Ascending aorta (tissue), 2 donors: ENCODE measurements at places on chromosomes 16 and 17. TPM values are rescaled to one million over a fixed set of nuclear protein-coding genes. Genes with fewer than 3 reads are reported as not detected.

GRCh38 chr17:77375917-77376651 is 235.3 kb downstream of the SEC14L1 start:
- H3K27ac ChIP-seq, result peak overlapping the region; percentile 92
- no peaks in the 10 kb centered on the region for H3K27me3 ChIP-seq
- H3K36me3 ChIP-seq, result no peaks in the 10 kb centered on the region
- peaks cover 59% of the 10 kb centered on the region for H3K4me1 ChIP-seq
- H3K4me3 ChIP-seq, result peak overlapping the region; percentile 80
- no peak for DNase-seq

DNA sequence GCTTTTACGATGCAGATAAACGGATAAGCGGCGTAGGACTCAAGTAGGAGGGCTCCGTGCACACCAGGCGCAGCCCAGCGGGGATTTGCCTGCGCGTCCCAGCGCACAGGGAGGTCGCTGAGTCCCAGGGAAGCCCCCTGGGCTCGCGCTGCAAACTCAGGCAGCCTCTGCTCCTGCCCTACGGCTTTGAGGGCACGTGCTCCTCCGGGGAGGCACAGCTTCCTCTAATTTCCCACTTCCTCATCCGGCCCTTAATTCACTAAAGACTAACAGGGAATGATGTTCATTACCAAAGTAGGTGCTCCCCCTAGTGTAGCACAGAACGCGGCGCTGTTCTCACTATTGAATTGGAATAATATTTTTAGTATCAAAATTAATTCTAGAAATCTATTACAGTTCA is 825.4 kb downstream of the KCNJ18 start:
- no peaks in the 10 kb centered on the region for H3K27me3 ChIP-seq
- H3K4me3 ChIP-seq, result no peak overlapping the region
- H3K4me1 ChIP-seq, result no peaks in the 10 kb centered on the region
- H3K27ac ChIP-seq, result no peak overlapping the region
- DNase-seq, result no peak
- no peaks in the 10 kb centered on the region for H3K36me3 ChIP-seq

DNA sequence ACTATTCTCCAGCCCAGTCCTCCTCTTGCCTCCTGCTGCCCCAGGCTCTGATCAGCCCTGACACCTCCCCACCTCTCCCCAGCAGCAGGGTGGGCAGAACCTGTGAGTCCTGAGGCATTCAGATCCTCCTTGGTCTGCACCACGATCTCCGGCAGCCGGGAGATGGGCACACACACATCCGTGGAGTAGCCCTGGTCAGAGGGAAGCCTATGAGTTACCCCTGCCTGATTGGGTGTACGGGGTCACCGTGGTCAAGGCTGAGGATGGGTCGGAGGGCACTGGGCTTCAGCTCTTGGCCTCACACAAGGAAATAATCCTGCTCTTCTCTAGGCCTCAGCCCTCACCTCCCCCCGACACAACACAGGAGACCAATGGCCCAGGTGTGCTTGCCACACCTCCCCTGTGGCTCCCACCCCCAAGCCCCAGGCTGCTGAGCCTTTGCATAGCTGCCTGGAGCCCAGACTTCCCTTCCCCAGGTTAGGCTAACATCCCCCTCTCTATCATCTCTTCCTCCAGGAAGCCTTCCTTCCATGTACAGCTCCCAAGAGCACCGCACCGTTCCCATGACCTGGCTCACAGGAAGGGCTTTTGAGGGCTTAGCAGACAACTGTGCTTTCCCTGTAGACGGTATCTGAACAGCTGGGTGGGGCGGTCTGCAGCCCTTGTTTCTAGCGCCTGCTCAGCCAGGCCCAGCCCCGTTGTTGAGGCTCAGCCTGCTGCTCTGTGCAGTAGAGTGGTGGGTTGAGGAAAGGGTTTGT is 3.7 kb downstream of the LDHD start:
- no peaks in the 10 kb centered on the region for H3K36me3 ChIP-seq
- no peaks in the 10 kb centered on the region for H3K27me3 ChIP-seq
- no peak overlapping the region for H3K4me3 ChIP-seq
- H3K27ac ChIP-seq, result no peak overlapping the region
- H3K4me1 ChIP-seq, result peaks cover 8% of the 10 kb centered on the region
- DNase-seq, result no peak

PGP gene
- total RNA-seq, result 21.5 TPM

DNA sequence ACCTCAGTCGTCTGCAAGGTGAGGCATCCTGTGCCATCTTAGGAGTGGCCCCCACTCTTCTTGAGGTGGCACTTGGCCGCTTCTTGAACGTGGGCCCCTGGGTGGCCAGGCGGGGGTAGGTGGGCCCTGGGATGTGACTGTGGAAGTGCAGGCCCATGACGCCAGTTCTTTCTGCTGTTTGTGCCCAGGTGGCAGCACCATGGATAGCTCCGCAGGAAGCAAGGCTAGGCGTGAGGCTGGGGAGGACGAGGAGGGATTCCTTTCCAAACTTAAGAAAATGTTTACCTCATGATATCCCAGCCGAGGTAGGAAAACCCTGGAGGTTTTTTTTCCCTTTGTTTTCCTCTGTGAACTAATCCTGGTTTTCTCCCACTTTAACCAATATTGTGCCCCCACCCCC is 19.8 kb downstream of the NMRAL1 start:
- H3K4me1 ChIP-seq, result no peaks in the 10 kb centered on the region
- H3K36me3 ChIP-seq, result peaks cover 79% of the 10 kb centered on the region
- H3K27me3 ChIP-seq, result no peaks in the 10 kb centered on the region
- H3K27ac ChIP-seq, result no peak overlapping the region

SRSF2 gene
- 429 TPM for total RNA-seq

SLC9A5 gene
- total RNA-seq, result 13.5 TPM
